CD4-positive, alpha-beta T cell treated with Interleukin-17A for 1 hour (primary cell): ENCODE measurements at places on chromosomes 3 and 15.
A peak's percentile ranks its signal among the peaks of the same experiment; 100 is the strongest.

DNA sequence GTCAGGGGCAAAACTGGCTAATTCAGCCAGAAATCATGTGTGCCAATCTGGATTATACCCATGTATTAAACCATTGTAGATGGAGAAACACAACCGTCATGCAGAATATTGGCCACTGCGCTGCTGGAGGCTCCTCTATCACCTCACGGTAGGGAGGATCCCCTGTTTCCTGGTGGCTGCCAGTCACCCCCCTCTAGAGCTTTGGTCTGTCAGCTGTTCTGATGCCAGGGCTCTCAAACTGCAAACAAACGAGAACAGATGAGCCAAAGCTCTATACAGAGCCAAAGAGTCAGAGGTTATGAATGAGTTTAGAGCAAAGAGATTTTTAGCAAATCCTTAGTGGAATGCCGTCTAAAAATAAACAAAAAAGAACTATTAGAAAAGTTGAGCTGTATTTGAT, 62.5 kb downstream of the IL20RB start:
- no peak for DNase-seq

GRCh38 chr3:150317469-150317868, 90.6 kb upstream of the TSC22D2 start:
- no peak for DNase-seq

GRCh38 chr3:31242026-31242960, 290.4 kb upstream of the STT3B start:
- no peak for DNase-seq

GRCh38 chr15:67495585-67495984, 25.3 kb upstream of the C15orf61 start:
- no peak for DNase-seq

GRCh38 chr15:70158309-70159000, 60.7 kb upstream of the TLE3 start:
- no peak for DNase-seq

DNA sequence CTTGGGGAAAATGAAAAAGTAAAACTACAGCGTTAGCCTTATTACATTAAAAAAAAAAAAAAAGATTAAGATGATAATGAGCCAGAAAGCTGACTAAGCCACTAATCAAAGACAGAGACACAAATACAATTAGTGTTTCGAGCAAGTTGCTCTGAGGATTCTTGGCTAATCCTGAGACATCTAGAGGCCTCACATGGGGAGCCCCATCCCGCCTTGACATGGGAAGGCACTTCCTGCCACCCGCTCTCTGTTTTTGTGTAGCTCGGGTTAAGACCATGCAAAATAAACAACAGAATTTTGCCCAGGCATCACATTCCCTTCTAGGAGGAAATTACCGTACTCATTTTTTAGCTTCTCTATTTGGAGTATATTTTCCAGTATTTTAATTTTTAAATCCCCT, 15.3 kb downstream of the HESX1 start:
- no peak for DNase-seq

- DNase-seq, result peak; percentile 13
Measured at GRCh38 chr15:42385206-42385979, 26.1 kb downstream of the CAPN3 start.

DNA sequence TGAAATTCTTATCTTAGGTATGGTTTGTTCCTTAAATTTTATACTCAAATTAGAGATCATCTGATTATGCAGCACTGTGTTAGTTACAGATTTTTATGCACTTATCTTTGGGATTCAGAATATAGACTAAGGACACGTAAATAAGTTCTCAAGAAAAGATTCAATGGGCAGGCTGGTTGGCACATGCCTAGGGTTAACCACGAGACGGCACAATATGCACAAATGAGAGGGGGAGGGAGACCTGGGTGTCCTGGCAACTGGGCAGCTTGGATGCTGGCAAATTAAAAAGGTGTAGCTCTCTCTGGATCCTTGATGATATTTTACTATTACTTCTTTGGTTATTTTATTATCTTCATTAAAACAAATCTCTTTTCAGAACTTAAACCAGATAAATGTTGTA, 672 bp downstream of the AADAC start:
- DNase-seq, result no peak

DNA sequence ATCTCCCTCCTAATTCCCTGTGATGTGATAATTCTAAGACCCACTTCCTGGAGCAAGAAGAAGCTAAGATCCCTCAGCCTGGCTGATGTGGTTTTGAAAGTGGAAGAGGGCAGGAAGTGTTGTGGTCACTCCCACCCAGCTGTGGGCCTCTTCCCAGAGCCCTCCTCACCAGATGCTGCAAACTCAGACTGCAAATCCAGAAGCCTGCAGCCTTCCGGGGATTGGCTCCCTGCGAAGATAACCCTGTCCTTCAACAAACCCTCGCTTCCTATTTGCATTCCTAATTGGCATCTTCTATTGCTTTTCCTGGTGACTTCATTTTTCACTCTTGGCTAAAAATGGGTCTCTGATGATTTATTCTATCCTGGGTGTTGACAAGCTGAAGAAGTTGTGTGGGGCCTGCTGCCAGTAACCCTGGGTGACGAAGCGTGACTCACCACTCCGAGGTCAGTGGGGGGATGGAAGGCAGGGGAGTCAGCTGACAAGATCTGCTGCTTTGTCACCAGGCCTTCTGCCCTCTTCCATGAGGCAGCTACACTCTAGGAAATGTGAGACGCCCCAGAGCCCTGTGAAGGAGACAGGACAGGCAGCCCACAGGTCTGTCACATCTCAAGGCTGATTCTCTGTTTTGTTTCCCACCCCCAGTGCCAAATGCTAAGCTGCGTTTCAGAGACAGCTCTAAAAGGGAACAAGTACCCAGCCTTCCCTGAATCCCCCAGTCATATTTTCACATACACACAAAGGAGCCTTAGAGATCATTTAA, 99.7 kb upstream of the LIPC start:
- peak; percentile 80 for DNase-seq

- DNase-seq, result no peak
Measured at GRCh38 chr3:197353001-197353866, 54.8 kb upstream of the DLG1 start.

GRCh38 chr15:75348034-75348561, 1.3 kb downstream of the NEIL1 start:
- DNase-seq, result no peak

- no peak for DNase-seq
Measured at GRCh38 chr3:21356402-21356801, 394.6 kb downstream of the ZNF385D start.

DNA sequence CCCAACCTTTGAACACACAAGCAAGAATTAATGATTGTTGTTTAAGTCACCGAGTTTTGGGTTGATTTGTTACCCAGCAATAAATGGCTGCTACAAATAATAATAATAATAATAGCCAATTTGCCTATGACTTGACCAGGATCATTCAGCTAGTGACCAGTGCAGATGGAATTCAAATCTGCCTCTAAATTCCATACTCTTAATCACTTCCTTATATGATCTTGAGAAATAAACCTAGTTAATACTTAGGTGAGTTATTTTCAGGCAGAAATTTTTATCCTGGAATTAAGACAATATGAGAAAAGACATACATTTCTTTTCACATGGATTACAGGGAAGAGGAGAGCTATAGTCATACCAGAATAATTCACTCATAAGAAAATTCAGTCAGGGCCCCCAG, 116.0 kb upstream of the GALNT15 start:
- DNase-seq, result no peak

- DNase-seq, result no peak
Measured at GRCh38 chr3:40766396-40766795, 241.6 kb downstream of the ZNF621 start.

DNA sequence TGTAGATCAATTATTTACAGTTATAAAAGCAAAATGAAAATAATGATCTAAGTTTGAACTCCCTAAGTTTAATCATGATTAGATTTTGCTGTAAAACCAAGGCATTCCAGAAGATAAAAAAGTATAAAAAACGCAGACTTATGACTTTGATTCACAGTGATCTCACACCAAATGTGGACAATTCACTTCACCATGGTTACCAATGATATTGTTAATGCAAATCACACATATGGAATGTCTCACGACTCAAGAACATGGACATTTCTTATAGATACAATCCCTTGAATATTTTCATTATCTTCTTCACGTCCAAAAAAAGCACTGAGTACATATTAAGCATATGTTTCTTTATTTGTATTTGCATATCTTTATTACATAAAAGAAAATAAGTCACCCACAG, 1054.2 kb downstream of the NAALADL2 start:
- no peak for DNase-seq

- DNase-seq, result no peak
Measured at GRCh38 chr3:29557825-29558224, 277.0 kb downstream of the RBMS3 start.

- DNase-seq, result no peak
Measured at GRCh38 chr3:42895580-42895868, 10.4 kb upstream of the ZNF662 start.

DNA sequence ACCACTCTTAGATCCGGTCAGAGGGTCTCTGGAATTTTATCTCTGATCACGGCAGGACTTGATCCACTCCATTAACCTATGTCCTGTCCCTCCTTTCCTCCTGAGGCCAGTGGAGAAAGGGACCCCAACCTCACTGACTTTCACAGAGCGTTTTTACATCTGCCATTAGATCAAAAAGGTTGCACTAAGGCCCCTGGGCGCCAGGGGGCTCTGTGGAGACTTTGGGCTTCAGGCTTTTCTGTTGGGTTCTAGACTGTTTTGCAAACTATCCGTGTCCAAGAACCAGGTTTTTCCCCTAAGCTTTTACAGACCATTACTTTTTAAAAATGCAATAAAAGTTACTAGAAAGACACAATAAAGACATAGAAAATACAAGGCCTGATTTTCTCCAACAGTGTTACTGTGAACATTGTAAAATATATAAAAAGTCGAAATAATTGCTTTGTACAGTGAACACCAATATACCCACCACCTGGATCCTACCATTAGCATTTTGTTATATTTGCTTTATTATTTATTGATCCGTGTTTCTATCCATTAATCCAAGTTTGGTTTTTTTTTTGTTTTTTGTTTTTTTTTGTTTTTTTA, 159.7 kb downstream of the POLR2M start:
- peak; percentile 28 for DNase-seq

GRCh38 chr3:60933824-60934223, 317.4 kb downstream of the FHIT start:
- DNase-seq, result no peak
